Lower leg skin (tissue), 4 donors: ENCODE measurements at places on chromosomes 12 and 14. TPM values are rescaled to one million over a fixed set of nuclear protein-coding genes. Genes with fewer than 3 reads are reported as not detected.

- DNase-seq, result no peak
Measured at GRCh38 chr12:22935090-22935489, 310.1 kb downstream of the ETNK1 start.

OR10G2 gene
- not detected for total RNA-seq

- no peak for DNase-seq
Measured at GRCh38 chr12:109500406-109501185, 23.2 kb downstream of the UBE3B start.

DNA sequence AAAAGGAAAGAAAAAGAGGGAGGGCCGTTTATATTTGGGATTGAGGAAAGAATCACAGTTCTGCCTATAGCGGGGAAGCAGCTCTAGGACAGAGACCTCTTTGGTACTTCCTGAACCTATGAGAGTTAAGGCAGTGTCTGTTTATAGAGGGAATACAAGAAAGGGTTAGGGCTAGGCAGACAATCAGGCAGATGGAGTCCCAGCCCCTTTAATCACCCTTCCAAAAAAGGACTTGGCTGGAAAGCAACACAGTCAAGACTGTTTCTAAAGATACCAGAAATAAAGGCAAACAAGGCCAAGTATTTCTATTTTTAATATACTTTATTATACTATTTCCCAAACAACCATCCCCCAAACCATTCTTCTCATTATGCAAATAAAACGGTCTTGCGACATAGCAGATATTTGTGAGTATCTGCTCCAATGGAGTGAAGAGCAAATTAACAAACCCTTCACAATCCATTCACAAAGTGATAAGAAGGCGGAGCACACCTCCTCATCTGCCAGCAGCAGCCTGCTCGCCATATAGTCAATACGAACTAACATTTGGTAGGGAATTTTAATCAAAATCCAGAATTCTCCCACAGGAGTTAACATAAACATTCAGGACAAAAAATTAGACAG, 697 bp upstream of the GRIP1 start:
- no peak for DNase-seq

DNA sequence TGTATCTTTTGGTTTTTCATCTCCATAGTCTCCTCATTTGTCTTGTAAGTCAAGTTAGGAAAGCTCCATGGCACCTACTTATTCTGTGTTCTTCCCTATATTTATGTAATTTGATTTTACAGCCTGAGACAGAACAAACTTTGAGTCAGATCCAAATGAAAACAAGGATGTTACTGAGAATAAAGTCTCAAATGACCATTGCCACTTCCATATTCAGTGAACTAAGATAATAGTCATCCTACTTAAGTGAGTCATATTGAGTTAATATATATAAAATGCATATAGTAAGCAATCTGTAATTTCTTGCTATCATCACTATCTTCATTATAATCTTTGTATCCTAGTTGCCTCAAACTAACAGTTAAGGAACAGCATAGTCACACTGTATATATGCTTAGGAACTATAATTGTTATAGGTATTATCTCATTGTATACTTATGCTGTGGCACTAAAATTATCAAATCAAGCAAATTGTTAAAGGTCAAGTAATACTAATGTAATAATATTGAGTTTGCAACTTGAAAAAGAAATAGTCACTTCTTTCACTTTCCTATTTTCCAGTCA, 30.8 kb downstream of the TMTC3 start:
- no peak for DNase-seq

SLC41A2 gene
- 1.8 TPM for total RNA-seq

KRT83 gene
- total RNA-seq, result 34.7 TPM

DNA sequence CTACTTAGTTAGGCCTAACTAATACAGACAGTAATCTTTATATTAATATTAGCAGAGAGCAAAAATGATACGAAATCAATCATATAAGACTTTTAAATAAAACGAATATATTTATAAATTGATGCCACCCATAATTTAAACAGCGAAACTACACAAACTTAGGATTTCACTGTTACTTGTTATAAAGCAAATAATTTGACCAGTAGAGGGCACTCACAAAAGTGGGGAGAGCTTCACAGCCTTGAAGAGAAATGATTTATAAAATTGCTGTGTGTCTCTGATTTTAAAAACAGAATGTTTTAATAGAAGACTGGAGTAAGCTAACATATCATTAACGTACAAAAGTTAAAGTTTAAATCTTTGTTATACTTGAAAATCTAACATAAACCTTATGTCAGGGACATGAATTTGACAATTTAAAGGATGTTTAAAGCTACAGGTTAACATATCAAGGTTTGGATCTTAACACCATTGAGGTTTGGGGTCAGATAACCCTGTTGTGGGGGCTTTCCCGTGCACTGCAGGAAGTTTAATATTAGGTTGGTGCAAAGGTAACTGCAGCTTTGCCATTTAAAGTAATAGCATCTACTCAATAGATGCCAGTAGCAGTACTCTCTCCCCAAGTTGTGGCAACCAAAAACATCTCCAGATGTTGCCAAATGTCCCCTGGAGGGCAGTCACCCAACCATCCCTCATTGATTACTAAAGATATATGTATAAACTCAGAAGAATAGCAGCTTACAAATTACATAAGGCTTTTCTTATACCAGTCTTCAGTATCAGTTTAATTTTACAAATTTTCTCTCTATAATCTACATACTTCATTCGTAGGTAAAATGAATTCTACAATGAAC, 9.3 kb downstream of the KRAS start:
- DNase-seq, result no peak

DNA sequence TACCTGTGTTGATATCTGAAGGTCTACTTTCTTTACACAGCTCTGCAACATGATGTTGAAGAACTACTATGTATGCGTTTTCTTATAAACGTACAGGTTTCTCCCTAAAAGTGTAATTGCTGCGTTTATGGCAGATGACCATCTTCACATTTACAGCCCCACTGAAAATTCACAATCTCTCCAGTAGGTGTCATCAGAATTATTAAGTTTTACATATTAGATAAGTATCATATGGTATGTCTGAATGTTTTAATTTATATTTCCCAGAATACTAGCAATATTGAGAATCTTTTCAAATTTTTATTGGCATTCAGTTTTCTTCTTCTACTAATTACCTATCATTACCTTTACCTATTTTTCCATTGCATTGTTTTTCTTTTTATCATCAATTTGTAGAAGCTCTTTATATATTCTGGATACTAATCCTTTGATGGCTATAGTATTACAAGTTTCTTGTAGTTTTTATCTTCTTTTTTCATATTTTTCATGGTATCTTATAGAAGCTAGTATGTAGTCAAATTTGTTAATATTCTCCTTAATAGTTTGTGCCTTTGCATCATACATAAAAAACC, 123.5 kb downstream of the CAPZA3 start:
- DNase-seq, result no peak

GRCh38 chr14:96085369-96085768, 46.2 kb downstream of the C14orf132 start:
- DNase-seq, result no peak

GLT8D2 gene
- 0.72 TPM for total RNA-seq

GRCh38 chr14:58072288-58073071, 79.5 kb downstream of the ARMH4 start:
- no peak for DNase-seq

LGR5 gene
- 6.3 TPM for total RNA-seq

GRCh38 chr14:22433069-22433468, 156.0 kb downstream of the DAD1 start:
- no peak for DNase-seq

- no peak for DNase-seq
Measured at GRCh38 chr14:100899884-100900771, 3.4 kb downstream of the RTL1 start.

HECTD4 gene
- 36.8 TPM for total RNA-seq

GRCh38 chr14:80425686-80426085, 214.4 kb upstream of the DIO2 start:
- DNase-seq, result no peak
